DMS 273 treated with DMSO at 0.1 percent for 48 hours (cell line): ENCODE measurements at places on chromosomes 13 and 19.

DNA sequence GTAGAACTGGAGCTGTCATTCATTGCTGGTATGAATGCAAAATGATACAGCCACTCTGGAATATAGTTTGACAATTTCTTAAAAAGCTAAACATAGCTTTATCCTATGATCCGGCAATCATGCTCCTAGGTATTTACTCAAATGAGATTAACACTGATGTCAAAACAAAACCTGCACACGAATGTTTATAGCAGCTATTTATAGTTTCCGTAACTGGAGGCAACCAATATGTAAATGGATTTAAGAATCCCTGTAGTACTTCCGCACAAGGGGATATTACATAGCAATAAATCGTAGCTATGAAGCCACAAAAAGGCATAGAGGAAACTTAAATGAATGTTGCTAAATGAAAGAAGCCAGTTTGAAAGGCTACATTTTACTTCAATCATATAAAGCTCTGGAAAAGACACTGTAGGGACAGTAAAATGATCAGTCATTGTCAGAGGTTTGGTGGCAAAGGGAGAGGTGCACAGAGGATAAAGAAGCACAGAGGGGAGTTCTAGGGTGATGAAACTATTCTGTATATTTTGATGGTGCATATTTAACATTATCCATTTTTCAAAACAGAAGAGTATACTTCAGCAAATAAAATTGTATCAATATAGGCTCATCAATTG, 1893.0 kb upstream of the PCDH20 start:
- no peak for DNase-seq

- DNase-seq = no peak
These were observed 5.3 kb downstream of the CARM1 start for GRCh38 chr19:10876459-10877240.

GRCh38 chr19:3684054-3684816, 16.0 kb downstream of the PIP5K1C start:
- DNase-seq = no peak

DNA sequence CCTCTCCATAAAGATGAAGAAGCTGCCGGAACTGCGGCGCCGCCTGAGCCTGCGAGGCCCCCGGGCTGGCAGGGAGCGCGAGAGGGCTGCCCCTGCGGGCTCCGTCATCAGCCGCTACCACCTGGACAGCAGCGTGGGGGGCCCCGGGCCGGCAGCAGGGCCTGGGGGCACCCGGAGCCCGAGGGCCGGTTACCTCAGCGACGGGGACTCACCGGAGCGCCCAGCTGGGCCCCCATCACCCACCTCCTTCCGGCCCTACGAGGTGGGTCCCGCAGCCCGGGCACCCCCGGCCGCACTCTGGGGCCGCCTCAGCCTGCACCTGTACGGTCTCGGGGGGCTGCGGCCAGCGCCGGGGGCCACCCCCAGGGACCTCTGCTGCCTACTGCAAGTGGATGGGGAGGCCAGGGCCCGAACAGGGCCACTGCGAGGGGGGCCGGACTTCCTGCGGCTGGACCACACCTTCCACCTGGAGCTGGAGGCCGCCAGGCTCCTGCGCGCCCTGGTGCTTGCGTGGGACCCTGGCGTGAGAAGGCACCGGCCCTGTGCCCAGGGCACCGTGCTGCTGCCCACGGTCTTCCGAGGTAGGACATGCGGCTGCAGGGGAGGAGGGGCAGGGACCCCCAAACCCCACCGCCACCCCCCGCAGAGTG, 2.7 kb downstream of the SYDE1 start:
- no peak for DNase-seq

DNA sequence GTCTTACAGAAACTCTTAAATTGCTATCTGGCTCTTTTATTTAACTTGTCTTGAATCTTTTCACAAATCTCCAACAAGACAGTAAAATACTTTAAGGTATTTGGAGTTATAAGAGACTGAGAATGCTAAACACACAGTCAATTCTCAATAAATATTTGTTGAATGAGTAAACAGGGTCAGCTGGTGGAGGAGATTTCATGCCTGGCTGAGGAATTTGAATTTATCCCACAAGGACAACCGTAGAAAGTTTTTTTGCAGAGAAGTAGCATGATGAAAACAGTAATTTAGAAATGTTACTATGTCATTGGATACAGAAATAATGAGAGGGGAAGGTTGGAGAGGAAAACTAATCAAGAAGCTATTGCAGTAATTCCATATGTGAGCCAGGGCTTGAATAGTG, 1223.7 kb downstream of the PCDH17 start:
- DNase-seq = no peak

GRCh38 chr19:52336117-52336790, at the start of gene ZNF610:
Gene ZNF610 (plus strand): TSS chr19:52336243. CDS start chr19:52349173, 12,930 bp downstream.
- DNase-seq = peak; percentile 61

DNA sequence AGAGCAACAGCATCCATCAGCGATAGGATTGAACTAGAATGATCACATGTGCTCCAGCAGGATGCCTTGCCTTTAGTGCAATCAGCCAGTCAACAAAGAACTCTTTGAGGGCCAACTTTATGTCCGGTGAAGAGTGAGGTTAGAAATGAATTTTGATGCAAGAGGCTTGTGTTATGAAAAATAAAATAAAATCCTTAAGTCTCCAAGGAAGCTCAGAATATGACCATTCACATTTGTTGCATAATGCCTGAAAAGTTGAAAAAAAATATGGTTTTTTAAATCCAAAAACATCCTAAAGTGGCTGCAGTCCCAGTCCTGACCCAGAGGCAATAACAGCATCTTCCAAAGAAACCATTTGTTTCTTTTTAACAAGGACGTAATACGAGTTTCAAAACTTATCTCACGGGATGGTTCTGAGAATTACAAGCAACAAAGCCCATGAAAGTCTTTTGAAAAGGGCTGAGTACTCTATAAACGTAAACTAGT, 61.3 kb downstream of the DCLK1 start:
- no peak for DNase-seq

- DNase-seq = no peak
These were observed 7.5 kb downstream of the ARL11 start for GRCh38 chr13:49635599-49636433.

DNA sequence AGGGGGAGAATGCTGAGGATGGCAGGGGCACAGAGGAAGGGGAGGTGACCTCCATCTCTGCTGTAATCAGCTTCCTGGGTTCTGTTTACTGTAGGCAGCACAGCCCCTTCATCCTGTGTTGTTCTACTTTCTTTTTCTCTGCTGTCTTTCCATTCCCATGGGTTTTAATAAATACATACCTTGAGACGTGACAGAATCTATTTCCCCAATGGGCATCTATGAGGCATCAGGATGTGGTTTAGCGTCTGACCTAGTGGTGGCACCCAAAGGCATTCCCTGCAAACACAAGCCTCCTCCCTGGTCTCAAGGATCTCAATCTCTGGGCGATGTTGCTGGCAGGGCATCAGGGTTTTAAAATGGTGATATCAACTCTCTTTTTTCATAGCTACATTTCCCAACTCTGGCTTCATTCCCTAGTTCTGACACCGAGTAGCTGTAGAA, 60.8 kb downstream of the ALOX5AP start:
- DNase-seq = no peak

DNA sequence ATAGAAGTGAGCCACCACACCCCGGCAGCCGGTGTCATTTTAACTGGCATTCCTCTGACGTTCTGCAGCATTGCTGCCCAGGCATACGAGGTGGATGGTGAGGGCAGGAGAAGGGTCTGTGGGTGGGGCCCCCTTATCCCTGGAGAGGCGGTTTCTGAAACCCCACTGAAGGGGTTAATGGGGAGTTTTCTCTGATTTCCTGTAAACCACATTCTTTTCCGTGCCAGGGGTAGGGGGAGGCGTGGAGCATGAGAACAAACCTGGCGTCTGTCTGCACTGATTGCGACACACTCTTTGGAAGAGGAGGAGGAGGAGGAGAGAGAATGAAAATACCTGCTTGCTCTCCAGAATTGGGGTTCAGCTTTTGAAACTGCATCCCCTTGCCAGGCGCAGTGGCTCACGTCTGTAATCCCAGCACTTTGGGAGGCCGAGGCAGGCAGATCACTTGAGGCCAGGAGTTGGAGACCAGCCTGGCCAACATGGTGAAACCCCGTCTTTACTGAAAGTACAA, 2.7 kb upstream of the C3 start:
- no peak for DNase-seq

DNA sequence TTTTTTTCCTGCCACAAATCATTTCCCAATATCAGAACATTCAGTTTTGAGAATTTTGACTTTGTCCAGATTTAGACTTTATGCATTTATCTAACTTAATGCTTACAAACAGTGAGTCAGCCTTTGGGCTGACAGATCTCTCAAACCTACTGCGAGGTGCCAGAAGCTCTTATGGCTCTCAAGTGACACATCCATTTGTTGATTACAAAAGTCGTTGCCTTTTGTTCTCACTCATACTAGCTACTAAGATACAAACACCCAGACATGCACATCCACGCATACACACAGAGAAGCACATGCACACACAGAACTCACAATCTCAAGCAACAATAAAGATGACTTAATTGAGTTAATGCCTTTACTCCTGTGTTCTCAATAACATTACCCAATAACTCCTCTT, 1147.5 kb downstream of the DIAPH3 start:
- no peak for DNase-seq

DNA sequence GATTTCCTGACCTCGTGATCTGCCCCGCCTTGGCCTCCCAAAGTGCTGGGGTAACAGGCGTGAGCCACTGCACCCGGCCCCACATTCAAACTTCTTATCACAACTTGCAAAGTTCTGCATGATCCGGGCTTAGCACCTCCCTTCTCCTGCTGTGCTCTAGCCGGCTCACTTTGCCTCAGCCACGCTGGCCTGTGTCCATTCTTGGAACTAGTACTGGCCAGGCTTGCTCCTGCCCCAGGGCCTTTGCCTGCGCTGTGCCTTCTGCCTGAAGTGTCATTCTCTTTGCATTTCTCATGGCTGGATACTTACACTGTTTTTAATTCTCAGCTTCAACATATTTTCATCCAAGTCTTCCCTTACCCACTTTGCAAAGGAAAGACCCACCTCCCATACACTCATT, 29.9 kb downstream of the CACNG6 start:
- DNase-seq = no peak

- DNase-seq = no peak
These were observed 48.3 kb upstream of the URI1 start for GRCh38 chr19:29893606-29894284.

GRCh38 chr13:45487604-45488003, 22.9 kb downstream of the COG3 start:
- DNase-seq = no peak

- DNase-seq = peak; percentile 22
These were observed 4.3 kb downstream of the FAAP24 start for GRCh38 chr19:32976223-32976805.

- DNase-seq = no peak
These were observed 61.8 kb downstream of the URI1 start for GRCh38 chr19:30003866-30004265.
